ENCODE measurements at places on chromosomes 1 and 21. TPM values are rescaled to one million over a fixed set of nuclear protein-coding genes. Genes with fewer than 3 reads are reported as not detected.
A peak's percentile ranks its signal among the peaks of the same experiment; 100 is the strongest.

GRCh38 chr1:111784273-111784901 is 28.7 kb downstream of the DDX20 start:
- no peak overlapping the region for H3K27ac ChIP-seq
- H3K4me1 ChIP-seq: no peaks in the 10 kb centered on the region
- H3K27me3 ChIP-seq: peaks cover 22% of the 10 kb centered on the region
- H3K36me3 ChIP-seq: no peaks in the 10 kb centered on the region

- H3K36me3 ChIP-seq: peaks cover 12% of the 10 kb centered on the region
- no peak for DNase-seq
- peak overlapping the region; percentile 98 for H3K4me3 ChIP-seq
- H3K27ac ChIP-seq: peak overlapping the region; percentile 98
- no peaks in the 10 kb centered on the region for H3K27me3 ChIP-seq
Observed at GRCh38 chr21:39184050-39184980, 1.1 kb upstream of the PSMG1 start.

GRCh38 chr1:229111703-229112319 is 159.1 kb upstream of the RAB4A start:
- H3K36me3 ChIP-seq: no peaks in the 10 kb centered on the region
- H3K4me1 ChIP-seq: no peaks in the 10 kb centered on the region
- H3K27ac ChIP-seq: no peak overlapping the region
- no peak overlapping the region for H3K4me3 ChIP-seq
- no peak for DNase-seq
- H3K27me3 ChIP-seq: peaks cover 6% of the 10 kb centered on the region

DNA sequence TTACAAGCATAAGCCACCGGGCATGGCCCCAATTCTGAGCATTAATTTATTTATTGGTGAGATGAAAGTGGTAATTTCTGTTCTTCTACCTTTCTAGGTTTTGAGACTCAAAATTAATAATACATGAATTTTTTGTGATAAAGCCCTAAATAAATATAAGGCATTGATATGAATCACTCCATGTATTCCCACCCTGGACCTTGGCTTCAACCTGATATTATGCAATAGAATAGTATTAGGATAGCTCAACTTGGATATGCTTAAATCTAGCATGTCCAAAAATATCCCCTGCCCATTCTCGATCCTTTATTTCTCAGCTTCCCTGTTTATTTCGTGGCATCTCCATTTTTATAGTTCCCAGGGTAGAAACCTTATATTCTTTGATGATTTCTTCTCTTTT is 2.5 kb downstream of the AGL start:
- H3K27ac ChIP-seq: no peak overlapping the region
- H3K27me3 ChIP-seq: no peaks in the 10 kb centered on the region
- peaks cover 7% of the 10 kb centered on the region for H3K36me3 ChIP-seq

Gene LEPR
- 1.4 TPM for total RNA-seq

Gene SPOCD1
- not detected for total RNA-seq

Gene CCDC30
- total RNA-seq: 1.0 TPM

Data from activated T-helper 1 cell treated with anti-CD3 and anti-CD28 coated beads, Interleukin-12 subunit alpha, Interleukin-12 subunit beta, Interleukin-2, Interleukin-4 antibody, amounts not matched to agents 30 ng/mL and 10 ng/mL and 1 ng/mL, durations not matched to agents 14 hours and 24 hours and 36 hours (primary cell).